ENCODE measurements at places on chromosomes 2 and 18.

DNA sequence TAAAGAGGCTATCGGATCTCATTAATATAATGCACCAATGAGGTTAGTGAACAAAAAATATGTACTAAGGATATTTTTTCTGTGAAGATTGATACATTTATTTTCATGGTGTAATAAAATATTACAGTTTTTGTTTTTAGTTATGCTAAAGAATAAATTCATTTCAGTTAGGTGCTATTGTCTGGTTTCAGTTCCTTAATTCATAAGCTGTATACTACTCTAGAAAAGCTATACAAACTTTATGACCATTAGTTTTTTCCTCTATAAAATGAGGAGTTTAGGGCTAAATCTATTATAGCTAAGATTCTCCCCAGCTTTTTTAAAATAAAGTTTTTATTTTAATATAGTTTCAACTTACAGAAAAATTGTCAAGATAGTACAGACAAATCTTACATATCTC, 1311.7 kb upstream of the NXPH2 start:
- DNase-seq: no peak

- no peak for DNase-seq
These were observed 3.6 kb downstream of the WDR43 start for GRCh38 chr2:28898048-28898447.

DNA sequence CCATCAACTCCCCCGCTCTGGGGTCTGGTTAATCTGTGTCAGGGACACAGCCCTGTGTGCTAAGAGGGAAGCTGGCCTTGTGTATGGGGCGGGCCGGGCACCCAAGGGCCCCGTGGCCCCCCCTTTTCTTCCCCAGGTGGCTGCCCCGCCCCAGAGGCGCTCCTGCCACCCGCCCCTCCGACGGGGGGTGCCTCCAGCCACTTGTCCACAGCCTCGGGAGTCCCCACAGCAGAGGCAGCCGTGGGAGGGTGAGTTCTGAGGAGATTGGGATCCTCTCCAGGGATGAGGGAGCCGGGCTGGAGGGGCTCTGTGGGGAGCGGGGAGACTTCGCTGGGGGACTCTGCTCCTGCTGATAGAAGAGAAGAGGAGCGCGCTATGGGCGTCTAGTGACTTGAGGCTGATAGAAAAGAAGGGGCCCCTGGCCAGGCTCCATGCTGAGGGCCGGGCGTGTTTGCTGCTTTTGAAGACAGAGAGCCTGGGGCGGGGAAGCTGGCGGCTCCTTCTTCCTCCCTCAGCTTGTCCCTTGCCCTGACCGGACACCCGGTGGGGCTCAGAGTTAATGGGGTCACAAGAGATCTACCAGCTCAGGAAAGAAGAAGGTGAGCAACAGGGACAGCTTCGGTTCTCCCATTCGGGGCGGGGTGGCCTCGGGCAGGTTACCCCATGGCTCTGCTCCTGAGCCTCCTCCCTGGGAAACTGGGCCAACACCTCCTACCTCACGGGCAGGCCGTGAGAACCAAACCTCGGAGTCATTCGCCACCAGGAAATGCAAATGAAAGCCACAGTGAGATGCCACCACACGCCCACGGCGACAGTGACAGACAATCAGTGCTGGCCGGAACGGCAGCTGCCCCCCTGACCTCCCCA, 89.4 kb upstream of the TAF1B start:
- no peak for DNase-seq

GRCh38 chr2:123993728-123994323, 31.3 kb upstream of the CNTNAP5 start:
- peak; percentile 19 for DNase-seq

GRCh38 chr18:63378919-63379638, 12.1 kb upstream of the KDSR start:
- no peak for DNase-seq

DNA sequence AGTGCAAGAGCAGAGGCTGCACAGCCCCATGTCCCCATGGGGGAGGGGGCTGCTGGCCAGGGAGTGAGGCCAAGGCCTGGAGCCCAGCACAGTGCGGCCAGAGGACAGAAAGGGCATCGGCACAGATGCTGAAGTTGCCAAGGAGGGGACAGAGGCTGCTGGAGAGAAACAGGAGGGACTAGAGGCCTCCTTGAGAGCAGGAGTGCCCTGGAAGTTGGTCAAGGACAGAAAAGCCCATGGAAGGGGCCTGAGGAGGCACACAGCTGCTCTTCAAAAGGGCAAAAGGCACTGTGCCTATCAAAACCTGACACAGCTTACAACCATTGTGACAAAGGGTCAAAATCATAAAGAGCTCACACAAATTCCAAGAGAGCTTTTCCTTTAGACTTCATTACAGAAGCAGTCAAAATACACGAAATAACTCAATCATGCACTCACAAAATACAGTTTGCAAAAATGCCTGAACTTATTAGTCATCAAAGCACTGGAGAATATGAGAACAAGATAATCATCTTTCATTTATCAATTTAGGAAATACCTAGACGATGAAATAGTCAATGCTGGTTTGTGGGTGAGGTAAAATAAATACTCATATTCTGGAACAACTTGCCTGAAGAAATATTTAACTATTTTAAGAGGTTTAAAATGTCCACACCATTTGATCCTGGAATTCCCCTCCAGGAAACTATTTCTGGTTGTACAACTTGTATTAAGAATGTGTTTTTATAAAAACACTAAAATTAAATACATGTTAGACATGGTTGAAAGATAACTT, 79.6 kb downstream of the USP40 start:
- no peak for DNase-seq

- DNase-seq: no peak
These were observed 1469.7 kb upstream of the PIK3C3 start for GRCh38 chr18:40485318-40485717.

DNA sequence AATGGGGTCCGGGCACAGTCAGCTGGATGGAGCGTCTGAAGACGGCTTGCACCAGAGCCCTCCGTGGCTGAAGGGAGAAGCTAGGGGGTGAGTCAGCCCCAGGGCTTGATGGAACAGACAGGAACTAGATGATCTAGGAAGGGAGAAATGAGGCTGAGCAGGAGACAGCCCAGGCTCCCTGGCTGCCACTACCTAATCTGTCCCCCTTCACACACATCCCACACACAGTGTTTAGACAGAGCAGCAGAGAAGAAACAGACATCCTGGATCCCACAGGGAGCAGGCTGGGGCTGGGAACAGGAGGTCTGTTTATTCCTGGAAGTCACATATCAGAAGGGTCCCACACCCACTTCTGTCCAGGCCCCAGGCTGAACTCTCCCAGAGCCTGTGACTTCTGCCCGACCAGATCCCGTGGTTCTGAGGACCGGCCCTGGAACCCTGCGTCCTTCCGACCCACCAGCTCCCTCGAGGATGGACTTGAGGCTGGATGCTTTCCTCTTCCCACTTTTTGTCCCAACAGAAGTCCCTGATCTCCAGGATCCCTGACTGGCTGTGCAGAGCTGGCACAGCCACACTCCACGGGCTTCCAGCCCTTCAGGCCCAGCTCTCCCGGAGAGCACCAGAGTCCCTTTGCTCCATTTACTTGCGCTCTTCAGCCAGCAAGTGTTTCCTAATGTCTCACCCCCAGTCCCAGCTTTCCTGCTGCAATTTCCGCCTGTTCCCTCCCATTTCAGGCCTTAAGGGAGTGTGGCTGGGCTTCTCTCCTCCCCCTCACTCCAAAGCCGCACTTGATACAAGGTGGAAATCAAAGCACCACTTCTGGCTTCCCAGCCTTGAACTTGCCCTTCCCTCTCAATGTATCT, 1.5 kb upstream of the GPBAR1 start:
- no peak for DNase-seq

- no peak for DNase-seq
These were observed 305.7 kb upstream of the PKDCC start for GRCh38 chr2:41741951-41742595.

- DNase-seq: peak; percentile 31
These were observed 688 bp upstream of the ARHGAP28 start for GRCh38 chr18:6728809-6729246.

DNA sequence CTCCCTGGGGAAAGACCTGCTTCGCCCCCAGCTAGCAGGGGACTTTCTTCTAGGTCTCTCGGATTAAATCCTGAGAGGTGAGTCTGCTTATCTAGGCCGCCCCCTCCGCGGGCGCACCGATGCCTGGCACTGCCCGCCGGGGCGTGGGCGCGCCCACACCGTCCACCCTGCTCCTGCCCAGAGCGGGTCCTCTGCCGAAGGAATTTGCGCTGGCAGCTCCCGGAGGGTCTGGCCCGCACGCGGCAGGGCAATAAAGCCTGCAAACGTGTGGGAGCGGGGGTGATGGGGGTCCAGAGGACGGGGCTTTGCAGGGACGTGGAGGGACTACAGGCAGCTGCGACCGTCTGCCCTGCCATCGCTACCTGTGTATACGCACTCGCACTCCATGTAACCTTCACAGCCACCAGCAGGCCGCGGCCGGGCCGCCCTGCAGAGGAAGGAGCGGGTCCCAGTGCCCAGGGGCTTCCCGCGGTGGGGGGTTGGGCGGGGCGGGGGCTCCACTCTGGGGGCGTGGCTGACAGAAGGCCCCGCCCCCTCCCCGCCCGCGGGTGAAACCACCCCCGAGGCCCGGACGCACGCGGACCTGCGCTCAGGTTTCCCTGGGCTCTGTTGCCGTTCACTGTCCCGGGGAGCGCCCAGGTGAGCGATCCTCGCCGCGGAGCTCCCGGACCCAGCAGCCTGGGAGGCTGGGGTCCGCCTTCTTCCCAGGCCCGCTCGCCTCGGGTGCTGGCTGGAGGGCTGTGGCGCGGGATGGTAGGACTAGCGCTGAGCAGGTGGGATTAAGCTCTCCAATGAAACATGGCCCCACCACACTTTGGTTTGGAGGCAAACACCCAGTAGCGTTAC, 174.5 kb upstream of the HS6ST1 start:
- no peak for DNase-seq

GRCh38 chr2:217335341-217335966, 475.6 kb upstream of the TNP1 start:
- no peak for DNase-seq
